ENCODE measurements at places on chromosomes 5 and 9. TPM values are rescaled to one million over a fixed set of nuclear protein-coding genes. Genes with fewer than 3 reads are reported as not detected.
A peak's percentile ranks its signal among the peaks of the same experiment; 100 is the strongest.

WNT8A gene
- not detected for total RNA-seq

TLX3 gene
- total RNA-seq: not detected

DNA sequence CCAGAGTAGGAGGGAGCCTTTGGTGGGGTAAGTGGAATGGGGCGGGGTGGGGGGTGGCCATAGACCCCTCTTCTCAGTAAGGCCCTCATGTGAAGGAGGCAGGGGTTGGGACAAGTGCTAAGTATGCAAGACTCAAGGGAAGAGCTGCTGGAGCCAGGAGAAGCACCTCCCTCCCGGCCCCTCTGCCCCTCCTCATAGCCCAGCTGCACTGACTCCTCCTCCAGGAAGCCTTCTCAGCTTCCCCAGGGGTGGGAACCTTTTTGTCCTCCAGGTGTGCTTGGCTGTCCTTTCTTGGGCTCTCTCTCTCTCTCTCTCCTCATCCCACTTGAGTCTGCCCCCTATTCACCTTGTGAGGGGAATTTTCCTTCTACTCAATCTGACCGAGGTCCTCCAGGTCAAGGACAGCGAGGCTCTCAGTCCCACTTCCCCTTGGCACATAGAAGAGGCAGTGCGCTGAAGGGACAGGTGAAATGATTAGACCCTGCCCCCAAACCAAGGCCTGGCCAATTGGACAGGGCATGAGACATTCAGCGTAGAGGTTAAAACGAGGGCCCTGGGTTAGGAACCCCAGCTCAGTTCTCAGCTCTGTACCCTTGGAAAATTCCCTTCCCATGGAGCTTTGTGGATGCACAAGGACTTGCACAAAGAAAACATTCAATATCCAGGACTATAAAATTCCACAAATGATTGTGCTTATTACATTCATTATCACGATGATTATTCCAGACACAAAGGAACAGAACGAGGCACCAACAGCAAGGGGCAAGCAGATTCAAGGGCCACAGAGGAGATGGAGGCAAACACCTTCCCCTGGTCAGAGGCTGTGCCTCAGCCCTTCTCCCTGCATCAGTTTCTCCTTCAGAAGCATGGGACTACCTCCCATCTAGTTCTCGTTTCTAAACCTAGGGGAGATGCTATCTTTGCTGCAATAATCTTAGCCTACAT lies 45.6 kb upstream of the IL17B start:
- DNase-seq: no peak

DNA sequence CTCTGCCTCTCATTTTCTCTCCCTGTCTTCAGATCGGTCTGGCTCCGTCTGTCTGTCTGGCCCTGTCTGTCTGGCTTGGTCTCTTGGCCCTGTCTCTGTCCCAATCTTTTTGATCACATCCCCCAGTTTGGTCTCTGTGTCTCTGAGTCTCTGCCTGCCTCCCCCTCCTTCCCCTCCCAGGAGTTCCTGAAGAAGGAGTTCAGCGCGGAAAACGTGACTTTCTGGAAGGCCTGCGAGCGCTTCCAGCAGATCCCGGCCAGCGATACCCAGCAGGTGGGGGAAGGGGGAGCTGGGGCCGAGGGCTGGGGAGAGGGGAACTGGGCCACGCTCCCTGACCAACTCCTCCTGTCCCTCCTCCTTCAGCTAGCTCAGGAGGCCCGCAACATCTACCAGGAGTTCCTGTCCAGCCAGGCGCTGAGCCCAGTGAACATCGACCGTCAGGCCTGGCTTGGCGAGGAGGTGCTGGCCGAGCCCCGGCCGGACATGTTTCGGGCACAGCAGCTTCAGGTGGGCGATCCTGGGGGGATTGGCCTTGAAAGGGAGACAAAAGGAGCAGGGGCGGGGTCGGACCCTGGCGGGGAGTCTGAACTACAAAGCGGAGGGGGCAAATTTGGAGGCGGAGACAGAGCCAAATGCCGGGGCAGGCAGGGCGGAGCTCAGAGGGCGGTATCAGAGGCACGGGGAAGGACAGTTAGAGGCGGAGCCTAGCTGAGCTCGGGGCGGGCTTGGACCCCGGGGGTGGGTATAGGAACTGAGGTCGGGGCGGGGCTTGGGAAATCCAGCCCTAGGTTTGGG lies 9.0 kb downstream of the RGS14 start:
- peak; percentile 94 for DNase-seq

DNA sequence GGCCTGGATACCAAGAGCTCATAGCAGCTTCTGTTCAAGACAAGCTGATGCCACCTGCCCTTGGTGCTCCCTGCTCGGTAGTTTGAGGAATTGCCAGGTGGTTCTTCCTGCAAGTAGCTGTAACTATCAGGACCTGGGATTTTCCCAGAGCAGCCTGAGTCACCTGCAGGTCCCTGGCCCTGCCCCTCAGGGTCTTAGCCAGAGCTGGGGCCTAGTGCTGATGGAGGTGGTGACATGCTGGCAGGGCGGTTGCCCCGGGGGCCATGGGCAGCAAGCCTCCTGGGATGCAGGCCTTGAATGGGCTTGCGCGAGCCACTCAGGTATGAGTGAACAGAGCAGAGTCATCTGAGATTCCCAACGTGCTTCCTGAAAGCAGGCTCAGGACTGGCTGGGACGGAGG lies 262.3 kb downstream of the HSPA4 start:
- DNase-seq: no peak

DNA sequence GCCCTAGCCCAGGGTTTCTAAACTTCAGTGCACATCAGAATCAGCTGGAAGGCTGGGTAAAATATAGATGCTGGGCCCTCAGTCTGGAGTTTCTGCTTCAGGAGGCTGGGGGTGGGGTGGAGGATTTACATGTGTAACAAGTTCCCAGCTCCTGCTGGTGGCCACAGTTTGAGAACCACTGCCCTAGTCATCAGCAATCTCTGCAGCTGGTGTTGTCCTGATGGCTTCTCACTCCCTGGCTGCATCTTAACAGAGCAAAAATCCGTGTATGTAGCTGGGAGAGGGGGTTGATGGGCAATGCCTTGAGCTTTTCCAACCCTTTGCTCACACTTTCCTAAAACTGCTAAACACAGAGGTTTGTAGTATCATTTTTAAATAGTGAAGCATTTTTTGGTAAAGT lies 186.0 kb upstream of the KLF9 start:
- DNase-seq: no peak

GRCh38 chr9:21413151-21413550 lies 4.2 kb downstream of the IFNA8 start:
- no peak for DNase-seq

DNA sequence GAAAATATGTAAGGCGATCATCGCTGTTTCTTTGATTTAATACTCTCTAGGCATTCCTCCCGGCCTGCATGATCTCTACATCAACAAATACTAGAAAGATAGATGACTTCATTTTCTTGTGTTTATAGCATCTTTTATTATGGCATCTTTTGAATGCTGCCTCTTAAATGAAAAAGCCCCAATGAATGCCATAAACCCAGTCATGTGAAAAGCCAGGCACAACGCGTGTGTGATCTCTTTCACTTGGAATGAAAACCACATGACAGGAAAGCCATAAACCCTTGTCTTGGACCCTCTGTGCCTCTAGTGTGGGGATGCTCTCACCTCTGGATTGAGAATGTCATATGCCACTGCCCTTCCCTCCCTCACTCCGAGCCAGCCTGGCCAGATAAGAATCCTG lies 476.2 kb downstream of the SEMA5A start:
- DNase-seq: no peak

All from right lobe of liver (tissue), 6 donors.